ENCODE measurements at places on chromosomes 1 and 21.

DNA sequence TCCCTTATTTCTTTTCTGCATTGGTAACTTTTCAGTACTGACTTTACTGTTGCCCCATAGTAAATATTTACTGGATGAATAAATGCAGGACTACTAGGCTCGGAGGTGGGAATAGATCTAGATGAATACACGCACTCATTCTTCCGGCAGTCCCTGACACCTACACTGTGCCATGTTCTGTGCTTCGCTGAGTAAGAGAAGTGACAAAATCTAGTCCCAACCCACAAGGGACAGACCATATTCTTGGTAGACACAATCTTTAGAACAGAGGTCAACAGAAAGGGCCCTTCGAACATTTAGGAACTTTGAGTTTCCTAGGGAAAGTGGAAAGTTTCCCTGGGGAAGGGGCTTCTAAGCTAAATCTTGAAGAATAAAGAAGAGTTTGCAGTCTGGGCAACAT lies 3.3 kb upstream of the CD52 start:
- no peak for DNase-seq

DNA sequence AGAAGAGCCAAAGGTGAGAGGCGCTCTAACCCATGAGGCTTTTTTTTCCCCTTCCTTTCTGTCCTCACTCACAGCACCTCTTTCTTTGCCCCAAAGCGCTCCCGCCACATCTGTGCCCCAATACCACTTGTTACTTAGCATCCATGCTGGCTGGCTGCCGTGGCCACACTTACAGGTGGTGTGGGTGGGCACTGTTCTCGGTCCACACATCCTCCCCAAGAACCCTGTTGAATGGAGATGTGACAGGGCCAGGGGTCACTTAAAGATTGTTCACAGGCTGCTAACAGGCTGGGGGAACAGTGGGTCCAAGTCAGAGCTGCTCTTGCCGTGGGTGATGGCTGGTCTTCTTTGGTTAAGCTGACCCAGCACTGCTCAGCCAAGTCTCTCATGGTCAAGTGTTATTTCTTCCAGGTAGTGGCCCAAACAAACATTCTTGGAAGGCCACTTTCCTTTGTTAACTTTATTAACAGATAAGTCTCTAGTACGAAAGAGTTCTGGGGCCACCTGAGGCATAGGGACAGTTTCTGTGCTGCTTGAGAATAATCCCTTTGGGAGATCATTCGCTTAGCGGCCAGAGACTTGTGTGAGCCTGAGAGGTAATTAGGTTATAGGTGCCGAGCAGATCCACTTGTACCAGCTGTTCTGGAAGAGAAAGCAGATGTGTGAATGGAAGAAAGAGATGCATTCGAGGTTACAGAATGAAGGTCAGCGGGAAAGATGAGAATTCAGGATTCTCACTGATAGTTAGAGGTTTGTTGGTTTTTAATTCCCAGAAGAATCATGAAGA lies 62.6 kb upstream of the IRF2BP2 start:
- DNase-seq: no peak

- no peak for DNase-seq
Measured at GRCh38 chr1:183937611-183938010, 99.9 kb downstream of the COLGALT2 start.

- no peak for DNase-seq
Measured at GRCh38 chr1:188769936-188770335, 1707.7 kb downstream of the BRINP3 start.

- no peak for DNase-seq
Measured at GRCh38 chr1:172778456-172779455, 119.9 kb downstream of the FASLG start.

- no peak for DNase-seq
Measured at GRCh38 chr1:91402023-91402422, 2.6 kb downstream of the HFM1 start.

DNA sequence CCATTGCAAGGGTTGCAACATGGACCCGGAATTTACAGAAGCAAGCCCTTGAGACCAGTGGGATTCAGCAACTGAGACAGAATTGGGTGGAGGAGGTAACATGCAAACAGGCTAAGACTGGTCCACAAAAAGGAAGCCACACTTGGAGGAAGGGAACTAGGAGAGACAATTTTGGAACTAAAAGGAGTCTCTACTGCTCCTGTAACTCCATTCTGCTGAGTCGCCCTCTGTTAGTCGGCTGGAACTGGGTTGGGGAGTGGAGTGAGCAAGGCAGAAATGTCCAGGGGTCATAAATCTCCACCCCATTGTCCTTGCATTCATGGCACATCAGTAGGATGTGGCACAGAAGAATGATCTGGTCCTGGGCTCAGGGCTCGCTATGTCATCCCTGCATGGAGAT lies 5.1 kb downstream of the LAMB3 start:
- no peak for DNase-seq

Data from activated T-helper 1 cell treated with anti-CD3 and anti-CD28 coated beads, Interleukin-2, amount 50 U/mL, for 16 hours (primary cell).